Ascending aorta (tissue), 2 donors: ENCODE measurements at places on chromosomes 7 and 10. TPM values are rescaled to one million over a fixed set of nuclear protein-coding genes. Genes with fewer than 3 reads are reported as not detected.

DNA sequence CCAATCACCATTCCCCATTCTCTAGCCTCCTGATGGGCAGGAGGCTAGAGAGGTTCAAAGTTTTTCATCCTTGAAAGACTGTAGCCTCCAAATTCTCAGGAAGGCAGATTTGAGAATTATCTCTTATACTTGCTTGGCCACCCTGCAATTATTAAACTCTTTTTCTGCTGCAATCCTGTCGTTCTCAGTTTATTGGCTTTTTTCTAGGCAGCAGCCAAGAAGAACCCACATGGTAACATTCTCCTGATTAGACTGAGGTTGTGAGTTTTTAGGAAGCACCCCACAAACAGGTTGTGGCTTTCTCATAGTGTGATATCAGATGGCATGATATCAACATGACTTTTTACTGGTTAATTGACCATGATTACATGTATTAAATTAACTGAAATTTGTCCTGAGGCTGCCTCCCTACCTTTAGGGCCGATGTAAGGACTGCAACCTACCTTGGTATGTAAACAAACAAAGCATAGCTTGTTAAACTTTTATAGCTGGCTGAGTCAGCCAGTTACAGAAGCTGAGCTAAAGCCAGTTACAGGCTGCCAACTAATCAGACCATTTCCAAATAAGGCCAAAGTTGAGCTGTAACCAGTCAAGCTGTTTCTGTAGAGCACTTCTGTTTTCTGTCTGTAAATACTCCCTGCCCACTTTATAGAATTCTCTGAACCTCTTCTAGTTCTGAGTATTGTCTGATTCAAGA is 3.2 kb upstream of the ZNF248 start:
- H3K27ac ChIP-seq: no peak overlapping the region
- H3K36me3 ChIP-seq: no peaks in the 10 kb centered on the region
- no peak for DNase-seq
- peaks cover 16% of the 10 kb centered on the region for H3K4me1 ChIP-seq
- H3K27me3 ChIP-seq: no peaks in the 10 kb centered on the region

DNA sequence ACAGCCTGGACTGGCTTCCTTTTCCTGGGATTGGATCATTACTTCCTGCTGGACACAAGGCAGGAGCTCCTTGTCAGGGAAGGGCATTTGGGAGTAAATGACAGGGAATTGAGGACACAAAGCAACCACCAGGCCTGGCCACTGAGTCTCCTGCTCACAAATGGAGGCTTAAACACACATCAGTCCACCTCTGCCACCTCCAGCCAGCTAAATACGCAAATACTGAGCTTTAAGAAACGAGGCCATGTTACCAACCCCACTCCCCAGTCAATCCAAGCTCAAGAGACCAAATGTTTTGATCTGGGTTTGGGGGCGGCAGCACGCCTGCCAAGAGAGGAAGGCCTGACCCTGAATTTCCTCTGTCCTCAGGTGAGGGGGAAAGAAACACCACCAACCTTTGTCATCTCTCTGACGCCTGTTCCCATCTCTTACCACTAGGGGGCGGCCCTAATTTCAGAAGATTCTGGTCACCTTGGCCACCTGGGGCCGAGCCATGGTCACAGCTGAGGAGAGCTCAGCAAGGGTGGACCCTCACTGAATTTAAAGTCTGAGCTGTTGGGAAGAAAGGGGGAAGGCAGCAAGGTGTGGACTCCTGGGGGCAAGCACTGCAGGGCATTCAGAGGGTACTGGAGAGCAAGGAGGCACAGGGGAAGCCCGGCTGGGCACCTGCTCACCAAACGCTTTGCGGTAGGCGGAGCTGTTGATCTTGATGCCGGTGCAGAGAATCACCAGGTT is 16.5 kb downstream of the AIFM2 start:
- no peaks in the 10 kb centered on the region for H3K4me1 ChIP-seq
- H3K27ac ChIP-seq: no peak overlapping the region
- no peaks in the 10 kb centered on the region for H3K27me3 ChIP-seq
- H3K4me3 ChIP-seq: no peak overlapping the region
- H3K36me3 ChIP-seq: peaks cover 87% of the 10 kb centered on the region

GRCh38 chr7:12907774-12908173 is 220.3 kb downstream of the ARL4A start:
- H3K4me3 ChIP-seq: no peak overlapping the region
- no peaks in the 10 kb centered on the region for H3K4me1 ChIP-seq
- no peak overlapping the region for H3K27ac ChIP-seq
- no peaks in the 10 kb centered on the region for H3K27me3 ChIP-seq
- no peaks in the 10 kb centered on the region for H3K36me3 ChIP-seq

GRCh38 chr10:125171402-125172306 is 11.3 kb upstream of the CTBP2 start:
- no peak for DNase-seq
- no peaks in the 10 kb centered on the region for H3K27me3 ChIP-seq
- H3K4me1 ChIP-seq: no peaks in the 10 kb centered on the region

GRCh38 chr7:27652518-27652917 is 10.2 kb downstream of the HIBADH start:
- H3K4me1 ChIP-seq: no peaks in the 10 kb centered on the region
- no peak overlapping the region for H3K4me3 ChIP-seq
- no peak overlapping the region for H3K27ac ChIP-seq
- H3K36me3 ChIP-seq: no peaks in the 10 kb centered on the region
- no peaks in the 10 kb centered on the region for H3K27me3 ChIP-seq
- DNase-seq: no peak

DNA sequence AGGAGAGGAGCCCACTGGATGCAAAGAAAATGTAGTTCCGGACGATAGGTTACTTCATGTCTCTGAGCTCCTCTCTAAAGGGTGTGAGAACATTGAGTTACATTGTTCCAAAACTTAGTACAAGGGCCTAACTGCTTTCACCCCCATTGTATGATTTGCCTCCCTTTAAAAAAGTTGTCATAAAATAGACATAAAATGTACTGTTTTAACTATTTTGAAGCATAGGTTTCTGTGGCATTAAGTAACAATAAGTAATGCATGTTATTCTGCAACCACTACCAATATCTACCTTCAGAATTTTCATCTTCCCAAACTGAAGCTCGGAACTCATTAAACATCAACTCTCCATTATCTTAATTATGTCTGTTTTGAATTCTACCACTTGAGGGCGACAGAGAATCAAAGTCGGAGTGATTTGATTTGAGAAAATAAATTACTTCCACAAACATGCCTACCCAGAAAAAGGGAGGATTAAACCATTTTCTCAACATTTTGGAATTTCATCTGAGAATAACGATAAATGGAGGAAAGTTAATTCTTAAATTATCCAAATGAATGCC is 2.7 kb downstream of the IGFBP1 start:
- H3K4me3 ChIP-seq: no peak overlapping the region
- no peak overlapping the region for H3K27ac ChIP-seq
- DNase-seq: no peak

GRCh38 chr10:3046981-3047547 is 20.3 kb upstream of the PFKP start:
- no peak overlapping the region for H3K4me3 ChIP-seq
- no peaks in the 10 kb centered on the region for H3K36me3 ChIP-seq
- DNase-seq: no peak
- peak overlapping the region; percentile 90 for H3K27ac ChIP-seq

DNA sequence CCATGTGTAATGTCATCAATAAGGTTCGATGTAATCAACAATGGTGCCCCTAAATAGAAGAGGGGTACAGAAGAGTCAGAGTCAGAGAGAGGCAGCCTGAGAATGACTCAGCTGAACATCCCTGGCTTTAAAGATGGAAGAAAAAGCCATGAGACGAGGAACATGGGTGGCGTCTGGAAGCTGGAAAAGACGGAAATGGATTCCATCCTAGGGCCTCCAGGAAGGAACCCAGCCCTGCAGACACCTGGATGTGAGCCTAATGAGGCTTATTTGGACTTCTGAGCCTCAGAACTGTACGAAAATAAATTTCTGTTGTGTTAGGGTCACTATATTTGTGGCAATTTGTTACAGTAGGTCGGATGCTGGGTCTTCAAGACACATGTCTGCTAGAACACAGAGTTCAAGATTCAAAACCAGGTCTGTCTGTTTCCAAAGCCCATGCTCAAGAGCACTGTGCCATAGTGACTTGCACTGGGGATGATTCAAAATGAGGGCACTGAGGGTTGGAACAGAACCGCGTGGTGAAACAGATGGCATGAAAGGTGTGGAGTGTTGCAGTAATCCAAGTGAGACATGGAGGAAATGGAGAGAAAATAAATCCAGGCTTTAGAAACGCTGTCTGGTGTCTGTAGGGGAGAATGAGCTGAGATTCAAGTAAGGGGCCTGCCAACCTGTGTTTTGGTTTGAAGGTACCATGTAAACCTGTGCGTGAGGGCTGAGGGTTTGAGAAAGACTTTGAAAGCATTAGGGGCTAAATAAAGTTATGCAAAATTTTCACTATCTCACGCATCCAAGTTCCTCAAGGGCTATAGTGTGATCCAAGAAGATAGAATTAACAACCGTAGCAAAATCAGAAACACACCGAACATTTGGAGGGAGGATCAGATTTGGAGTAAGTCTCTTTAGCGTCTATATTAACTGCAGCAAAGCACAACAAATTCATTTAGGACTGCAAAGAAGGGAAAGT is 849.1 kb upstream of the AUTS2 start:
- DNase-seq: no peak
- H3K36me3 ChIP-seq: no peaks in the 10 kb centered on the region
- H3K4me1 ChIP-seq: no peaks in the 10 kb centered on the region
- no peak overlapping the region for H3K4me3 ChIP-seq
- H3K27me3 ChIP-seq: no peaks in the 10 kb centered on the region
- H3K27ac ChIP-seq: no peak overlapping the region

DNA sequence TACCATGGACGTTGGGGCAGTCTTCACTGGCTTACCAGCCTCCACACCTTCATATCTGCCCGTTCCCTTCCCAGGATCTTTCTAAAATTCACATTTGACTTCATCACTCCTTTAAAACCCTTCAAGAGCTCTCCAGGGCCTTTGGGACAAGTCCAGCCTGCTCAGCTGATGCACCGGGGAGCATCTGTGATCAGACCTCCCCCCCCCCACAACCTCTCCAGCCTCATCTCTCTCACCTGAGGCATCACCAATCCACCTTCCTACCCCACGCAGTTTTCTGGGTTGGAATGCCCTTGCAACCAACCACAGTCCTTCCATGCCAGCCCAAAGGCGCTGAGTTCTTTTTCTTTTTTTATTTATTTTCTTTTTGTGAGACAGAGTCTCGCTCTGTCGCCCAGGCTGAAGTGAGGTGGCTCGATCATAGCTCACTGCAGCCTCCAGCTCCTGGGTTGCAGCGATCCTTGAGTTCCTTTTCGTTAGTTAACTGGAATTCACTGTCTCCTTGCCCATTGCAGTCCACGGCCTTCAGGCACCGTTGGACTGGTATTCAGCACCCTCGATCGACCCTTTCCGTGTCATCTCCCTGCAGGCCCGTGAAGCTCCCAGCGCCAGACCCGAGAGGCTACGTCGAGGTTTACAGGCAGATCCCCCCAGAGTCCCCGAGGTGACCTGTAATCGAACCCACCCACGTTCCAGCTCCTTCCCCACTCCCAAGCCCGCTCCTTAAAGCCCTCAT is 654 bp downstream of the ALKBH4 start:
- H3K36me3 ChIP-seq: peaks cover 4% of the 10 kb centered on the region
- H3K27ac ChIP-seq: peak overlapping the region; percentile 64
- H3K4me1 ChIP-seq: peaks cover 11% of the 10 kb centered on the region

- H3K27ac ChIP-seq: no peak overlapping the region
- no peak overlapping the region for H3K4me3 ChIP-seq
- no peaks in the 10 kb centered on the region for H3K27me3 ChIP-seq
- peaks cover 44% of the 10 kb centered on the region for H3K36me3 ChIP-seq
These were observed 21.1 kb downstream of the FAM20C start for GRCh38 chr7:213324-213993.

DNA sequence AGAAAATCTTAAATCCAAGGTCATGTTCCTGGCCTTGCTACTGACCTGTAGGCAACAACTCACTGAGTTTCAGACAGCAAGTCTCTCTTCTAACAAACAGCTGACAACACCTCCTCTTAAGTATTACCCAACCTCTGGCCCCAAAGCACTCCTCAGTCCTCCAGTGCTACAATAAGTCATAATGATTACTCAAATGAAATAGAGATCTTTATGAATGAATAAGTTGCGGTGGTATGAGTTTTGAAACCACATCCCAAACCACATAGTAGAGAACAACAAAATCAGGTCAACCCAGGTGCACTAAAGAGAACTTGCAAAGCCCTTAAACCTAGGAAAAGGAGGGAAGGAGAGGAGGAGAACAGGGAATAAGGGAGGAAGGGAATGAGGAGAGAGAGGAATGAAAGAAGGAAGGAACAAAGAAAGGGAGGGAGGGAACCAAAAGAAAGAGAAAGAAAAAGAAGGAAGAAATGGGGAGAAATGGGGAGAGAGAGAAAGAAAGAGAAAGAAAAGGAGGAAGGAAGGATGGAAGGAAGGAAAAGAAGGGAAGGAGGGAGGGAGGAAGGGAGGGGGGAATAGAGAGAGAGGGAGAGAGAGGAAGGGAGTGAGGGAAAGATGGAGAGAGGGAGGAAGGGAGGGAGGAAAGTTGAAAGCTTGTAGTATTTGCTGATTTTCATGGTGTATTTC is 142.8 kb upstream of the CALCR start:
- H3K27ac ChIP-seq: no peak overlapping the region
- no peaks in the 10 kb centered on the region for H3K4me1 ChIP-seq
- no peaks in the 10 kb centered on the region for H3K27me3 ChIP-seq
- DNase-seq: no peak
- H3K36me3 ChIP-seq: no peaks in the 10 kb centered on the region
- no peak overlapping the region for H3K4me3 ChIP-seq

DNA sequence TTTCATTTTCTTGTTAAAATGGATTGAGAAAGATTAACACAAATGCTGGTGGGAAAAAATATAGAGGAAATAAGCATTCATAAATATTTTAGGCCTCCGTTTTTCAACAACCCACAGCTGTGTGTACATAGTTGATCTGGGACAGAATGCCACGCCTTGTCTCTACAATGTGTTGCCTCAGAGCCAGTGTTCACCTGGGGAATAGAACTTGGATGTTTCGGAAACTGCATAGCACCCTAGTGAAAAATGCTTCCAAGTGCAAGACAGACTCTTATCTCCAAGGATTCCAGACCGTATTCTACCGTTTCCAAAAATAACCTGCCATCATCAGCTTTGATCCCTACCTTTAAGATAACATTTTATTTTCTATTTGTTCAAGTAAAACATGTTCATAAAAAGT is 260.9 kb downstream of the SDK1 start:
- DNase-seq: no peak
- no peaks in the 10 kb centered on the region for H3K36me3 ChIP-seq
- H3K4me1 ChIP-seq: no peaks in the 10 kb centered on the region
- no peak overlapping the region for H3K4me3 ChIP-seq
- no peaks in the 10 kb centered on the region for H3K27me3 ChIP-seq

GRCh38 chr7:47330026-47330425 is 251.9 kb downstream of the TNS3 start:
- no peak overlapping the region for H3K27ac ChIP-seq
- peaks cover 12% of the 10 kb centered on the region for H3K4me1 ChIP-seq
- peaks cover 3% of the 10 kb centered on the region for H3K36me3 ChIP-seq
- no peak for DNase-seq

- peaks cover 5% of the 10 kb centered on the region for H3K36me3 ChIP-seq
- H3K4me1 ChIP-seq: no peaks in the 10 kb centered on the region
- H3K27ac ChIP-seq: no peak overlapping the region
- DNase-seq: peak; percentile 59
- H3K27me3 ChIP-seq: no peaks in the 10 kb centered on the region
- no peak overlapping the region for H3K4me3 ChIP-seq
These were observed 91.8 kb downstream of the CHST15 start for GRCh38 chr10:124001391-124002148.

GRCh38 chr7:150451097-150451793 is 815 bp downstream of the GIMAP8 start:
- H3K4me1 ChIP-seq: no peaks in the 10 kb centered on the region
- no peaks in the 10 kb centered on the region for H3K36me3 ChIP-seq
- H3K4me3 ChIP-seq: peak overlapping the region; percentile 26
- no peak for DNase-seq

The GIMAP5 gene
- 89.3 TPM for total RNA-seq

The ZFAND2A gene
- 5.6 TPM for total RNA-seq

The TIAL1 gene
- total RNA-seq: 35.5 TPM

The HELLS gene
- 25.1 TPM for total RNA-seq

The OPN1SW gene
- not detected for total RNA-seq

The LIPF gene
- 7.1 TPM for total RNA-seq

The GDF2 gene
- 0.21 TPM for total RNA-seq
